ENCODE measurements at places on chromosomes 6 and 20. TPM values are rescaled to one million over a fixed set of nuclear protein-coding genes. Genes with fewer than 3 reads are reported as not detected.

FOXQ1 gene
- not detected for total RNA-seq

RNF144B gene
- total RNA-seq: not detected

TRIM10 gene
- total RNA-seq: 0.58 TPM

FKBP1C gene
- 0.29 TPM for total RNA-seq

Measured in K562 (cell line).